ENCODE measurements at places on chromosomes 3 and 15.

- no peak for DNase-seq
Measured at GRCh38 chr15:89395996-89396395, 61.4 kb upstream of the POLG start.

DNA sequence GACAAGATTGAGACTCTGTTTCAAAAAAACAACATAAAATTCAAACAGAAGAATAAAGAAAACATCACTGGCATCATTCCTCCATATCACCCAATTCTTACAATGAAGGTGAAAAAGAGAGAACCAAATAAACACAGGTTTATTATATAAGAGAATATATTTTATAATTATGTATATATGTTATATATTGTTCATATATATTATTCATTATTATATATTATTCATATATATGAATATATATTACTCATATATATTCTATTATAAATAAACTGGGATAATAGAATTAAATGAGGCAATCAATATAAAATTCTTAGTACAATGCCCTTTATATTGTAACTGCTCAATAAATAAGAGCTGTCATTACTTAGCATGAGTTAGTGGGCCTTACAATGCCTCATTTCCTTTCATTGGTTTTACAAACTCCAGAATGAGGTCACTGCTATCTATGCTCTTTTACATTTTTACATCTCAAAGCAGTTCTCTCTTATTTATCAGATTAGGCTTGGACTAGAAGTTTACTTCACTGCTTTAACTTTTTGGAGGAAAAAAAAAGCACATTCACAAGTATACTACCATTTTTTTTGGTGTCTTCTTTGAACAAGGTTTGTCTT is 135.5 kb upstream of the TTC14 start:
- DNase-seq: no peak

- no peak for DNase-seq
Measured at GRCh38 chr3:61897848-61898247, 336.5 kb downstream of the PTPRG start.

DNA sequence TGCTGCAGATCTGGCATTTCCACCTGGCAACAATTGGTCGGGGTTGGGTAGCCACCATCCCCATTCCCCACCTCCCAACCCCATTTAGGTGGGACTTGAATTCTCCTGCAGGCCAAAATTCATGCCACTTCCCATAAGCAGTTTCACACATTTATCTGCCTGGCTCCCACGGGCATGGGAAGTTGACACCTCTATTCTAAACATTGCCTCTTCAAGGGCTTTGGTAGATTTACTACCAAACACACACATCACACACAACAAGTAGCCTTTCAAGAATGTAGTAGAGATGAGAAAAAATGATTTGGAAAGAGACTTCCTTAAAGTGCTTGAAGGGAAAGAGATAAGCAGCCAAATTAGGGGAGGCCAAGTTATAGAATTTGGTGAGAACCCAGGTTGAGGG is 30.9 kb downstream of the ZBTB38 start:
- DNase-seq: peak; percentile 7

GRCh38 chr3:169548194-169548593 is 115.3 kb downstream of the MECOM start:
- no peak for DNase-seq

GRCh38 chr15:74558706-74559105 is 17.7 kb downstream of the ARID3B start:
- no peak for DNase-seq

- DNase-seq: no peak
Measured at GRCh38 chr3:99049164-99049563, 147.7 kb upstream of the DCBLD2 start.

- no peak for DNase-seq
Measured at GRCh38 chr15:96599268-96599667, 268.8 kb downstream of the NR2F2 start.

DNA sequence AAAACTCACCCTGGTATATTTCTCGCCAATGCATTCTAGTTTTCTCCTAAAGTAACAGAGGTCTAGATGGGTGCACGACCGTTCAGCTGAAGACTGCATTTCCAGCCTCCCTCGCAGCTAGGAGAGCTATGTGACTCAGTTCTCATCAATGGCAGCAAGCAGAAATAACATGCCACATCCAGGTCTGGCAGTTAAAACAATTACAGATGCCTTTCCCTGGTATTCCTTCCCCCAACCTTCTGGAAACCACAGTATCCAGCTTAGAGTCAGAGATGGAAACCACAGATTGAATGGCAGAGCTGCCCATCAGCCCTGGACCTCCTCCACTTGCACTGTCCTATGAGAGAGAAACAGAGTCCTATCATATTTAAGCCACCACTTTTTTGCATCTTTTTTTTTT is 4.8 kb downstream of the HAPLN3 start:
- DNase-seq: no peak

DNA sequence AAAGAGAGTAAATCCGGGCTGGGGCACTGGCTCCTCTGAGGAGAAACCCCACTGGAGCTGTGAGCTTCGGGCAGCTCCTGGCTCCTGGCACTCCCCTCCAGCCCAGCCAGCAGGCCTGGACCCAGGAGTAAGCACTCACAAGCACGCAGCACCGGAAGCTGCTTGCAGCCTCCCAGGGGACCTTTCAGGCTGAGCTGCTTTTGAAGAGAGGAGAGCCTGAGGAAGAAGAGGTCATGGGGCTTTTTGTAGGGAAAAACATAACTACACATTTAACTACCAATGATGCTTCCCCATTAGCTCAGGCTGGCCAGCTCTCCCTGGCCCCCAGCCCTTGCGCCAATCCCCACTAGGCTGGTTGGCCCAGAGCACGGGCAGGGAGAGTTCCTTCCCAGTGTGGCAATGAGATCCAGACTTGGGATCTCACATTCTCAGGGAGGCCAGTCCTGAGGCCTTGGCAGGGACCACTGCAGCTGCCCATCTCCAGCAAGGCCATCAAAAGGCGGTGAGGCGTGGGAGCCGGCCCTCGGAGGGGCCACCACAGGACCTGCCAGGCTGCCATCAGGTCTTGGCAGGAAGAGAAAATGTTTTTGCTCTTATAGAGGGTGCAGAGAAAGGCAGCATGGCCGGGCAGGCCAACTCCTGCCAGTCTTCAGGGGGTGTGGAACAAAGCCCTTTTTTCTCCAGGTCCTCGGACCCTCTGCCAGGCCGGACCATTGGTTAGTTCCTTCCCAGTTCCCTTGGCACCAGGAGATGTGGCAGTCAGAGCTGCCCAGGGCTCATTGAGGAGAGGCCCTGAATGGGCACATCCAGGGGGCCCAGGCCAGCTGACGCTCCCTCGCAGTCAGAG is 41.5 kb upstream of the MFGE8 start:
- no peak for DNase-seq

All from CD4-positive, CD25-positive, alpha-beta regulatory T cell (primary cell).